Stimulated activated CD8-positive, alpha-beta memory T cell treated with anti-CD3 and anti-CD28 coated beads, Interleukin-4, amount 100 ng/mL, for 1 hour (primary cell): ENCODE measurements at places on chromosomes 11 and 22.

DNA sequence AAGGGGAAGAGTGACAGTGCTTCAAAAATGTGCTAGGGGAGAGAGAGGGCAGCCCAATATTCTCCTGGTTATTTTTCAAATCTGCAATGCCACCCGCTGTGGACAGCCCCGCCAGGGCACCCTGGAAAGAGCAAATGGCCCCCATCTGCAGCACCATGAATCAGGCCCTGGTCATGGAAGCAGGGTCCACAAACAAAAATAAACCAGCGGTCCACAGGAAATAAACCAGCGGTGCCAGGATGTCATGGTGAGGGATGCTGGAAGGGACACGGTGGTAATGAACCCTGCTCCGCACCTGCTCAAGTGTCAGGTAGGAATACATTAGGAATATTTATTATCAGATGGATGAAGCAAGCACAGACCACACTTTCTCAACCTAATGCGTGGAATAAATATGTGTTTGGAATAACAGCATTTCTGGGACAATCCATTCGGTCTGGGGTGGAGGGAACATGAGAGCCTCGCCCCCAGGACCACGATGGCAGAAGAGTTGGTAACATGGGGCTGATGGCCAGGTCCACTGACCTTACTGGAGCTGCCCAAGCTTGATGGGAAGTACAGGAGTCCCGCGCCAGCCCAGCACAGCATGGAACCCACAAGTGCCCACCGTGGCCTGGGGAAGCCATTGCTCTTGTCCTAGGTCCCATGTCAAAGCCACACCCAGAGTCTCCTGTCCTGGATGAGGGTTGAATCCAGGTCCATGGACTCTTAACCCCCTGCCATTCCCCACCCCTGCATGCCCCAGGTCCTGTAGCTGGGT is 181.7 kb downstream of the BRD1 start:
- no peak for DNase-seq

- DNase-seq = no peak
These were observed 43.0 kb downstream of the BTG4 start for GRCh38 chr11:111469200-111469599.

GRCh38 chr11:78526497-78527146 is 48.0 kb downstream of the NARS2 start:
- no peak for DNase-seq

DNA sequence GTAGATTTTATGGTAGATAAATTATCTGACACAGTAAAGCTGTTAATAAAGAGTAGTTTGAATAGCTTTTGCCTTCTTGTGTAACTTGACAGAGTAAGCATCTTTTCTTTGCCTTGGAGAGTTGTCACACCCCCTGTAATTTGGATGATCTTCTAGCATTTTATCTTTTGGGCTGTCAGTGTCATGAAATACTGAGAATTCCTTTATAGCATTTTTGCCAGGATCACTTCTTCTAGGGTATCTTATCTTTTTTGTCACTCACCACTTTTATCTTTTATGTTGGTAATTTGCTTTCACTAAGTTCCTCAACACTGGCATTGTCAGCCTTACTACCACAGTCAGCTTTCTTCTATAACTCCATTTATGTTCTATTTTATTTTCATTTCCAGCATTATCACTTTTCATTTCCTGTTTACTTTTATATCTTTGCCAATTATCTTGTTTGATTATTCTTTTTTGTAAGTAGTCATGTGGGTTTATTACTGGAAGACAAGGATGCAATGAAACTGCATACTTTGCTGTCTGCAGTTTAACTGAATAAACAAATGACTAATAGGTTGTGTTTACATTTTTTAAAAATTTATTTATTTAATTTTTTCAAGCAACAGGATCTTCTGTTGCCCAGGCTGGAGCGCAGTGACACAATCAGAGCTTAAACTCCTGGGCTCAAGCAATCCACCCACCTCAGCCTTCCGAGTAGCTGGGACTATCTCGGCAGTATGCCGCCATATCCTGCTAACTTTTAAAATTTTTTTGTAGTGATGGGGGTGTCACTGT is 28.1 kb upstream of the ACAT1 start:
- no peak for DNase-seq

DNA sequence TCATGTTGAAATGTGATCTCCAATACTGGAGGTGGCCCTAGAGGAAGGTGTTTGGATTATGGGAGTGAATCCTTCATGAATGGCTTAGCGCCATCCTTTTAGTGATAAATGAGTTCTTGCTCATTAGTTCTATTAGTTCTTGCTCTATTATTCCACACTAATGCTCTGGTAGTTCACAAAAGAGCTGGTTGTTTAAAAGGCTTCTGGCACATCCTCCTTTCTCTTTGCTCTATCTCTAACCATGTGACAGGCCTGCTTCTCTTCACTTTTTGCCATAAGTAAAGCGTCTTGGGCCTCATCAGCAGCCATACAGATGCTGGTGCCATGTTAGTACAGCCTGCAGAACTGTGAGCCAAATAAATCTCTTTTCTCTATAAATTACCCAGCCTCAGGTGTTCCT is 469.9 kb downstream of the GUCY1A2 start:
- DNase-seq = no peak

GRCh38 chr11:117410861-117411710 is 83.4 kb downstream of the CEP164 start:
- no peak for DNase-seq

GRCh38 chr11:129382583-129382982 is 6.9 kb downstream of the BARX2 start:
- DNase-seq = no peak

GRCh38 chr22:49237703-49238102 is 590.0 kb downstream of the BRD1 start:
- DNase-seq = no peak

DNA sequence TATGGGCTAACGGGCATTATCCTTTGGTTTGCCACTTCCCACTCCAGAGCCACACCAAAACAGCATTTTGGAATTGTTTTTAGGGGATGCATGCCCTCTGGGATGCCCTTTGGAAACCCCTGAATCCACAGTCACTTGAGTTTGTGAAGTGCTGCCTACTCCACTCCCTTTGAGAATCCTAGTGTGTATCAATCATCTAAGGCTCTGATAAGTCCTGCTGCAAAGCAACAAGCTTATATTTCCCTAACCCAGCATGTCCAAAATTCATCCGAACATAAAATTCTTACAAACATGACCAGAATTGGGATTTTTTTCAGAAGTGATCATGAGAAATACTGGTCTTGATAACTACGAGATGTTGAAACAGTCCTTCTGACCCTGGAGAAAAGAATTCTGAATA is 387.9 kb downstream of the MN1 start:
- no peak for DNase-seq

DNA sequence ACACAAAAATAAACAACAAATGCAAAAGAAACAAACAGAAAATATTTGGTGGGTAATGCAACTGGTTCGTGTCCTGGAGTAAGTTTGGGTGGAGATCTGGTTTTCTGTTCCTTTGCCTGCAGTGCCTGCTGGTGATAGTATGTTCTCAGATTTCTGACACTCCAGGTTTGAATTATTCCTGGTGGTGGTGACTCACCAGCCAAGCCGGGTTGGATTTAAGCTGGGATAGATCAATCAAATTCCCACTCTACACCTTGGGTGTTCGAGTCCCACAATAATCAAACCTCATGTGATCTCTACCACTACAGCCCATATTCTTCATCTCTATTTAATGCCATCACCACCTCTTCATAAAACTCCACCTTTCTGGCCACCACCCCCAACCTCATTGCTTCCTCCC is 421.8 kb downstream of the NTM start:
- no peak for DNase-seq

- DNase-seq = no peak
These were observed 28.8 kb downstream of the FLRT1 start for GRCh38 chr11:64064374-64065140.

- no peak for DNase-seq
These were observed 8.6 kb downstream of the TTLL1 start for GRCh38 chr22:43080616-43081015.

DNA sequence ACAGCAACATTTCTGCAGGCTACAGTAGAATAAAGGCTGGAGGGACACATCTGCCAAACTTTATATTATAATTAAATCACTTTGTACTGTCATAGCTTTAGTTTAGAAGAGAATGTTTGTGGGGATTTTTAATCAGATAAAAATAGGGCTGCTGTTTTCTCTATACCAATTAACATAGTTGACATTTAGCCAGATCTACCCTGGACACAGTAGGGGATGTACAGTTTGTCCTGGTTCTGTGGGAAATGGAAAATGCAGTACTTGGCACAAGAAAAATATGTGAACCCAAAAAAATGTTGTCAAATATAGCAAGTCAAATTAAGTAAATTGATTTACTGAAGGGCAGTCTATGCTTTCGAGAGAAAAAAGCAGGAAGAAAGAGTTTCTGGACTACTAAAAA is 20.8 kb upstream of the PICALM start:
- no peak for DNase-seq

GRCh38 chr22:41539146-41540005 is 4.9 kb downstream of the POLR3H start:
- no peak for DNase-seq

GRCh38 chr22:30282616-30283046 is 6.7 kb downstream of the CASTOR1 start:
- DNase-seq = no peak

GRCh38 chr11:125999234-125999880 is 53.5 kb downstream of the VSIG10L2 start:
- no peak for DNase-seq

DNA sequence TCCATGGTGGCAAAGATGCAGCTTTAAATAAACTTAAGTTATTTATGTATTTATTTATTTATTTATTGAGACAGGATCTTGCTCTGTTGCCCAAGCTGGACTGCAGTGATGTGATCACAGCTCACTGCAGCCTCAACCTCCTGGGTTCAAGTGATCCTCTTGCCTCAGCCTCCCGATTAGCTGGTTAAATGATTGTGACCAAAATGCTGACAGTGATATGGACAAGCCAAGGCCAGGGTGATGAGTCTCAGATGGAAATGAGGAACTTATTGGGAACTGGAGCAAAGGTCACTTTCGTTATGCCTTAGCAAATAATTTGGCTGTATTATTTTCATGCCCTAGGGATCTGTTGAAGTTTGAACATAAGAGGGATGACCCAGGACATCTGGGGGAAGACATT is 9.3 kb upstream of the LRP5 start:
- DNase-seq = no peak

GRCh38 chr11:98260983-98261382 is 759.8 kb upstream of the CNTN5 start:
- no peak for DNase-seq

DNA sequence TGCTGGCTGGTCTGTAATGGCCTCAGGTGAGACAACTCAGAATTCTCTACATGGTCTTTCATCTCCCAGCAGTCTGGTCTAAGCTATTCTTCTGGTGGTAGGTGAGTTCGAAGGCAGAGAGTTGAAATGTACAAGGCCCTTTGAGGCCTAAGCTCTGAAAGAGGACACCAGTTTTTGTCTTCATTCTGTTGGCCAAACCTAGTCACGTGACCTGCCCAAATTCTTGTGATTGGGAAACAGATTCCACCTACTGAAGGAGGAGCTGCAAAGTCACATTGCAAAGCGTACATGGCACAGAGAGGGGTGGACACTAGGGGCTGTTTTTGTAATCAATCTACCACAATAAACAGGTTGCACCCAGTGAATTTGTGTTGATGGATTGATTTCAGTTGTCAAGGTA is 193.5 kb downstream of the NAV2 start:
- no peak for DNase-seq

DNA sequence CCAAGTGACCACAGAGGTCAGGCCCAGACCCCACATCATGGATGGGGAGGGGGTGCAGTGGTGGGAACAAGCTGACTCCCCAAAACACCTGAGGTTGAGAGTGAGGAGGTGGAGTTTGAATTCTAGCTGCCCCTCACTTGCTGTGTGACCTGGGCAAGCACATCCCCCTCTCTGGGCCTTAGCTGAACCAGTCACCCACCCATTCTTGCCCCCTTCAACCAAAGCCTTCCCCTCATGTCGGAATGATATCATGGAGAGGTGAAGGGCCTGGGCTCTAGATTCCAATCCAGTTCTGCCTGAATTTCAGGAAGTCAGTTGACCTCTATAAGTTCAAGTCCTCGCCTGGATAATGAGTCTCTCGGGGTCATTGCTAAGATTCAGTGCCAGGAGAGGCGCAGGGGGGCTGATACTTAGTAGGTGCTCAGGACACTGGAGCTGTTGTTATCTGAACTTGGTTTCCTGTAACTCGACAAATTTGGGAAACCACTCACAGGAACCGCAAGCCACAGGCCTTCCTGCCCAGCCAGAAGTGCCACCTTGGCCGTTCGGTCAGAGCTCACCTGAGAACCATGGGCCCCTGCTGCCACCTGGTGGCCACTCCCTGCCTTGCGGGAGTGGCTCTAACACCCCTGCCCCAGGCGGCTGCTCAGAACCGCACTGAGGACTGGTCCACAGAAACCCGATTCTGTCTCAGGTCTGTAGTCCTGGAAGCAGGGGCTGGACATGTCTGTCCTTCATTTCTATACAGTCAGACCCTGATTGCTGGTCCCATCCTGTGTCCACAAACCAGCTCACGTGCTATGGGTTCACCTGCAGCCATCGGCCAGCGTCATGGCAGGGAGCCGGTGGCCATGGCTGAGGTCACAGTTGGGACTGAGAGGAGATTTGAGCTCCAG is 6.9 kb downstream of the CDC42EP1 start:
- peak; percentile 79 for DNase-seq

GRCh38 chr11:117072517-117073461 is 25.4 kb downstream of the SIK3 start:
- no peak for DNase-seq

DNA sequence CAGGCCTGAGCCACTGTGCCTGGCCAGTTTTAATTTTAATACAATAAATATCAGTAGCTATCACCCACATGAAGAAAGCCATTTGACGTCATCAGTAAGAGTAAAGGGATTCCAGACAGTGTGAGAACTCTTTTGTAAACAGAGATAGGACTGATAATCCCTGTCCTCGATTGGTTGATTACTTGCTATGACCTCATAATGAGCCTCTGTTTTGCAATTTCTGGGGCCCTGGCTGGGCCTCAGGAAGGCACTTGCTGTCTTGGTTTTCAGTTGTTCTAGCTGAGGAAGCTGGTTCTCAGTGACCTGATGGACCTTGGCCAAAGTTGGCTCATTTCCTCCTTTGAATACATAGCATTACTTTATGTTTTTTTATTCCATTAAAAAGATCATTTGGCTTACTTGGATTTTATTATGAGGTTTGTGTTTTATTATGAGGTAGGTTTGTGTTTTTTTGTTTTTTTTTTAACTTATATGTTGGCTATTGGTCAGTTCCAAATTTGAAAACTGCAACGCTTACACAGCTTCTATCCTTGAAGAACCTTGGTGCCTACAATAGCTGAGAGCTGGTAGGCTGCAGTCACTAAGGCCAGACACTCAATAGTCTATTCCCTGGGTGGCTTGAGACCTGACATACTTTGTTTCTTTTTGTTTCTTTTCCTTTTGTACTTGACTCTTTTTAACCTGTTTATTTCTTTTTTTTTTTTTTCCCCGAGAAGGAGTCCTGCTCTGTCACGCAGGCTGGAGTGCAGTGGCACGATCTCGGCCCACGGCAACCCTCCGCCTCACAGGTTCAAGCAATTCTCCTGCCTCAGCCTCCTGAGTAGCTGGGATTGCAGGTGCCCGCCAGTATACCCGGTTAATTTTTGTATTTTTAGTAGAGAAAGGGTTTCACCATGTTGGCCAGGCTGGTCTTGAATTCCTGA is 20.0 kb downstream of the MARK2 start:
- no peak for DNase-seq
